ENCODE measurements at places on chromosomes 2 and 18. TPM values are rescaled to one million over a fixed set of nuclear protein-coding genes. Genes with fewer than 3 reads are reported as not detected.

DNA sequence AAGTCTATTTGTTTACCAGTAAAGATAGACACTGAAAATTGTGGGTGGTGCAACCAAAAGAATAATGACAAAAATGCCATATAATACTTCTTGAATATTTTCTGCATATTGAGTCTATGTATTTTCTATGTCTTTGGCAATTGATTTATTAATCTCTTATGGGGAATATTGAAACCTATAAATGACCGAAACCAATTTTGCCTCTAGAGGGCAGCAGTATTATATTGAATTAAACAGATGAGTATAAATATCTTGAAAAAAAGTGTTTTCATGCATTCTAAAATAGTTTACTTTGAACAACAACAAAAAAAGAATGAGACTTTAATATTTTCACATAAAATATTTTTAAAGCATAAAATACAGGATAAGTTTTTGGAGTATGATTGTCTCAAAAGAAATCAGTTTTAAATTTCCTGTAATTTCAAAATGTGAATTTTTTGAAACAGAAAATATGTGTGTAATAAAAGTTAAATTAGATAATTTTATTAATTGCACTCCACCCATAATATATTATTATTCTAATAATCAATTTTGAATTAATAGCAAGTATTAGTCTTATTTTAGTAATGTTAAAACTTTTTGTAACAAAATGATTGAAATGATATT lies 49.9 kb upstream of the CALCRL start:
- DNase-seq: no peak

DNA sequence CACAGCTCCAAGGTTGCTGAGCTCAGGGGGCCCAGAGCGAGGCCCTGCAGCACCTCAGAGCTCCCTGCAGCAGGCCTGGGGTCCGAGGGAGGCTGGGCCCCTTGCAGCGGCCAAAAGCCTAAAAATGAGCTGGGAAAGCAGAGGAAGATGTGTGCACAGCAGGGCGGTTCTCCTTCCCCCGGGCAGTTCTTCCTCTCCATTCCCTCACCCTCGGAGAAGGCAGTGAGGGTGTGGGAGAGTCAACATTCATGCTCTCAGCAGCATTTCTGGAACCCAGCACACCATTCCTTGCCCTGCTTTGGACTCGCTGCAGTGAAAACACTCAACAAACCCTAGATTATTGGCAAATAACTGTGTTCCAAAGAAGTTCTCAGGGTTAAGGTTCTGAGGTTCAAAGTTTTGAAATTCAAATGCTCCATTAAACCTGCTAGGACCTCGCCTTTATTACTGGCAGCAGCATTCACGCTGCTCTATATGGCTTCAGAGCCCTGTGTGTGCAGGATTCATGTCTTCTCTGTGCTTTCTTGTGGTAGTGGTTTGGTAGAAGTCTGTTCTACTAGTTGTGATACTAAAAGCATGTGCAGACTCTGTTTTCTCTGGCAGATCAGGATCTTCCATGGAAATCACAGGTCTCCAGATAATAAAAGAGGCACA lies 79.1 kb downstream of the CTIF start:
- DNase-seq: no peak

DNA sequence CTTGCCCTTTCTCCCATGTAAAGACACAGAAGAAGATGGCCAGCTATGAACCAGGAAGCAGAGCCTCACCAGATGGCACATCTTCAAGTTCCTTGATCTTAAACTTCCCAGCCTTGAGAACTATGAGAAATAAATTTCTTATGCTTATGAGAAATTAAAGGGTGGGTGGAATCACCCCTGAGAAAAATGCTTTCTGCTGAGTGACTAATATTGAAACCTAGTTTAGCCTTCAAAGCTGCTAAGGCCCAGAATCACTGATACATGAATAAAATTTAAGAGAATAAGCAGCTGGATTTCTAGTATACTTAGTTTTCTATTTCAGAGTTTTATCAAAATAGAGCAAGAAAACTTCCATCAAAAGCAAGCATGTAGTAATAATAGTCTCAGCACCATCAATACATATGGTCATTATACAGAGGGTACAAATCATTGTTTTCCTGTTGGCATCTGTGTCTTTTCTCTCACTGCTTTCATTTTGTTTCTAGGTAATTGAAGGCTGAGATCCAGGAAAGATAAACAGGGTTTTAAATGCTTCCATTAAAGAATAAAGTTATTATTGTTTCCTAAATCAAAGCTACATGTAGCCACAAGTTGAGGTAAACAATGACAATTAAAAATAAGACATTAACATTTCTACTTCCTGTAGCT lies 53.3 kb upstream of the COL5A2 start:
- no peak for DNase-seq

The ACMSD gene
- not detected for total RNA-seq

DNA sequence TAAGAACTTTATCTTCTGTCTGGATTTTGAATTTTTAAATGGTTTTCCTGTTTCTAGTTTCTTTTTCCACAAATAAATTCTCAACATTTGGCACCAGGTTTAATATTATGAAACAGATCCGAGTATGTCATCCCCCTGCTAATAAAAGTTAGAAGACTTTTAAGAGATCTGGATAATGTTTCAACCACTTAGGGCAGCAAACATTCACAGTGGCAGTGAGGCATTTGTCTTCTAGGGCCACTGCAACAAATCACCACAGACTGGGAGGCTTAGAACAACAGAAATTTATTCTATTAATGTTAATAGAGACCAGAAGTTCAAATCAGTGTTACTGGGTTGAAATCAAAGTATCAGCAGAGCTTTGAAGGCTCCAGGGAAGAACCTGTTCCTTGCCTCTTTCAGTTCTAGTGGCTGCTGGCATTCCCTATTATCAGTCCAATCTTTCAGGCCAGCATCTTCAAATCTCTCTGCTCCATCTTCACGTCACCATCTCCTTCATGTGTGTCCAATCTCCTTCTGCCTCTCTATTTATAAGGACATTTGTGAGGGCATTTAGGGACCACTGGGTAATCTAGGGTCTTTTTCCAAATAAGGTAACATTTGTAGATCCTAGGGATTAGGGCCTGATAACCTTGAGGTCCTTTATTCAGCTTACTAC lies 23.4 kb downstream of the ACSL3 start:
- DNase-seq: no peak

- no peak for DNase-seq
Measured at GRCh38 chr2:64410671-64411070, 43.3 kb upstream of the LGALSL start.

The FSHR gene
- not detected for total RNA-seq

DNA sequence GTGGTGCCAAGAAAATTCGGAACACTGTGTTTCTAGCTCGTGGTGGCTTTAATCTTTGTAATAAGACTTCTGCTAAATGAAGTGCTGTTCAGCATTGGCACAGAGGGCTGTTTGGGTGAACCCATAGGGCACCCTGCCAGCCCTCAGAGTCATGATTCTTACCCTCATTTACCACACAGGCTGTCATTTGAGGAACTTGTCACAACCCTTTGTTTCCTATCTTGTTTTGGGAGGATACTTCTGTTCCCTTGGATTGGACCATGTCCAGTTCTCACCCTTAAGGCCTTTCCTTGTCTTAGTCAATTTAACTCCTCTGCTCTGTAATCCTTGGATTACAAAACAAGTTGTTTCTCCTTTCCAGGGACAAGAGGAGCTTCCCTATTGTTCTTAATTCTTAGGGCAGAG lies 225.7 kb downstream of the MTX2 start:
- DNase-seq: no peak

DNA sequence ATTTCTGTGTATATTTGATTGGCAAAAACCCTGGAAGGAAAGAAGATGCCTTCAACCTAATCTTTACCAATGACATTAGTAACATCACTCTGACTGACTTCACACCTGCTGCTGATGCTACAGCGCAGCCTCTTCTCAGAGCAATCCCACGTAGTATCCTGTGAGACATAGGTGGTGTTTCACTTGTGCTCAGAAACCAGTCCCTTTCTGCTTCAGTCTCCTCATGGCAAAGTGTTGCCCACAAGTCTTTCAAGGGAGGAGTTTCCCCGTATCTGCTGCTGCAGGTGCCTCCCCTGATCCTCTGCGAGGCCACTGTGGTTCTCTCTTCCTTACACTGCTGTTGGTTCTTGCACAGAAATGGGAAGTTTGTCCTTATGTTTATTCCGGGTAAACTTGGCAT lies 433.2 kb upstream of the TNP1 start:
- DNase-seq: no peak

GRCh38 chr2:68889500-68889899 lies 18.3 kb upstream of the BMP10 start:
- no peak for DNase-seq

The RNF152 gene
- 0.20 TPM for total RNA-seq

GRCh38 chr2:120103723-120104467 lies 91.0 kb downstream of the EPB41L5 start:
- DNase-seq: no peak

- DNase-seq: no peak
Measured at GRCh38 chr2:44429034-44429433, 67.3 kb downstream of the CAMKMT start.

- DNase-seq: no peak
Measured at GRCh38 chr2:149192427-149192826, 138.0 kb upstream of the LYPD6 start.

GRCh38 chr2:20573620-20574422 lies 77.1 kb downstream of the HS1BP3 start:
- no peak for DNase-seq

DNA sequence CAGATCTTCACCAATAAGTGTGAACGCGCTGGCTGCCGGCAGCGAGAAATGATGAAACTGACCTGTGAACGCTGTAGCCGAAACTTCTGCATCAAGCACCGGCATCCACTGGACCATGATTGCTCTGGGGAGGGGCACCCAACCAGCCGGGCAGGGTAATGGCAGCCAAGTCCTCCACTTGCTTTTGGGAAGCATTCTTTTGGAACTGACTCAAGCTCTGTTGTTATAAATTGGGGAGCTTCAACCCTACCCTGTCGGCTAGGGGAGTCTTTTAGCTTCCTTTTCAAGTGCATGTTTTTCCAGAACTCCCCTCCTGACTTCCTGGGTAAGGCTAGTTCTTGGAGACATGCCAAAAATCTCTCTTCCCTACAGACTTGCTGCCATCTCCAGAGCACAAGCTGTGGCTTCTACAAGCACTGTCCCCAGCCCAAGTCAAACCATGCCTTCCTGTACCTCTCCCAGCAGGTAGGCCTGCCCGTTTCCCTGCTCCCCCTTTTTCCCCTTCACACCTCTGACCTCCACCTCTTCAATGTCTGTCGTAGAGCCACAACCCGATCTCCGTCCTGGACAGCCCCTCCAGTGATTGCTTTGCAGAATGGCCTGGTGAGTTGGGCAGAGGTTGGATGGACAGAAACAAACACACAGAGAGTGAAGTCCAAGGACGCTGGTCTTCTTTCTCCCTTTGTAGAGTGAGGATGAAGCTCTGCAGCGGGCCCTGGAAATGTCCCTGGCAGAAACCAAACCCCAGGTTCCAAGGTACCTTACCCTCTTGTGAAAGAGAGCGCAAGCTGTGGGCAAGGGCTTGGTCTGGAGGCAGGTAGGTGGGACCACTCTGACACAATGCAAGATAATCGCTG lies 1.5 kb downstream of the ZFAND2B start:
- DNase-seq: no peak

- no peak for DNase-seq
Measured at GRCh38 chr2:191748059-191748461, 70.1 kb downstream of the NABP1 start.

GRCh38 chr2:174722942-174723592 lies 41.2 kb downstream of the CHRNA1 start:
- DNase-seq: no peak

DNA sequence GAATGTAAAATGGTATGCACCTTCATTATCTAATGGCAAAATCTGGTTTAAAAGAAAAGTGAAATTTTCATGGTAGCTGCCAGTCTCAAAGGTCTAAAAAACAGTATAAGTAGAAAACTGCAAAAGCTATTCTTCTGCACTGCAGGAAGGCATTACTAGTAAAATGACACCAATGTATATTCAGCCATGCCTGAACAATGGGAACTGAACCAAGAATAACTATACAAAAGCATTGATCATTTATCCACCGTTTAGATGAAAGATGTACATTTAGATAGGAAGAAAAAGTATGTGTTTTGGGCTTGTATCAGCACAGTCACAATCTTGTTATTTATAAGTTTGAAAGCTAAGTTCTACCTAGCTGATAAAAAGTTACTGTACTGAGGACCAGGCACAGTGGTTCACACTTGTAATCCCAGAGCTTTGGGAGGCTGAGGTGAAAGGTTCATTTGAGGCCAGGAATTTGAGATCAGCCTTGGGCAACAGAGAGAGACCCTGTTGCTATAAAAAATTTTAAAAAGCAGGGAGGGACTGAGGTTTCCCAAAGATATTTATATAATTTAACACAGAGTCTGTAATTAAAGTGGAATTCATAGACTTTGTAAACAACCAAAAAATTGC lies 163.1 kb upstream of the WDSUB1 start:
- no peak for DNase-seq

The SULT1C4 gene
- total RNA-seq: not detected

DNA sequence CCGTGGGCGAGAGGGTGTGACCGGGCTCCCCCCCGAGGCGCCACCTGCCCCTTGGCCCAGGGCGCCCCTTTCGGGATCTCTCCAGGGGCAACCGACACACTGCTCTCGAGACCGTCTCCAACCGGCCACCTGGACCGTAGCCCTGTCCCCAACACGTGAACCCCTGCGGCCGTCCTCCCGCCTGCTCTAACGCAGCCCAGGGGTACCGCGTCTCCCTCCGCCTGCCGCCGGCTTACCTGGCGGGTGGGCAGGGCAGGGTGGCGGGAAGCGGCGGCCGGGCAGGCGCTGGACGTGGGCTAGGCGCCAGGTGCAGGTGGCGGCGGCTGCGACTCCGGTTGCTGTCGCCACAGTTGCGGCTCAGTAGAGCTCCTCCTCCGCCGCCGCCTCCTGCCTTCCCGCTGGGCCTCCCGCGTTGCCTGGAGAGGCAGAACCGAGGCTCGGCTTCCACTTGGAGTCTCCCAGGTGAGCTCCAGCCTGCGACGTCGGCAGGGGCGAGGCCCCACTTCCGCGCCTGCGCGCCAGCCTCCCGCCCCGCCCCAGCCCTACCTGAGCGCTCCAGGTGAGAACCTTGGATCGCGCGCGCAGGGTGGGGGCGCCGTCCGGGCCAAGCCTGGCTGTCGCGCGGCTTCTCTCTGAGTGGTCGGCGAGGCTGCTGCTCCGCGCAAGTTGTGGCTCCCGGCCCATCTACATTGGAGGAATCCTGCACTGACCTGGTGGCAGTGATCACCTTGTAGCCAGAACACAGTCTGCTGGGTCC lies at the start of gene GALNT3:
TSS of gene GALNT3 (minus strand) at position 469 of the 757 bp plus-strand sequence. CDS start 23,547 bp downstream, outside the sequence.
- DNase-seq: no peak

GRCh38 chr2:169329688-169330554 lies 32.4 kb downstream of the LRP2 start:
- DNase-seq: no peak

The PJVK gene
- 4.1 TPM for total RNA-seq

GRCh38 chr2:62363166-62363565 lies 142.8 kb downstream of the TMEM17 start:
- no peak for DNase-seq

The C2orf80 gene
- not detected for total RNA-seq

DNA sequence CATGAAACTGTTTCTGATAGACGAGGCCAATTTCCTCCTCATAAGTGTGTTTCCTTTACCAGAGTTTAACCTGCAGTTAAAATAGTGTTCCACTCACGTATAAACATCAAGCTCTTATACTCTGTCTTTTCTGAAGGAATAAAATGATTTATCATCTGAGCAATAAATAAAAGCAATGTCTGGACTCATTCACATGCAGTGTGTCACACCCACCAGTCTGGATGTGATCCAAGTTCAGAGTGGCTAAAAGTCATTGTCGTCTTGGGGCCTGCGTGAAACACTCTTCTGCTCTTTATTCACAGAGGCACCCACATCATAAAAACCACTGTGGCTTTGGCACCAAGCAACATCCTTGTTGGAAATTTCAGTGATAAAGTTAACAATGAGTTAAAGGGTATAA lies 19.5 kb upstream of the SLC9A4 start:
- no peak for DNase-seq

The ASTL gene
- total RNA-seq: not detected

The SNORC gene
- 1.5 TPM for total RNA-seq

Data from CD4-positive, alpha-beta memory T cell (primary cell).